Cortex of kidney (tissue), 1 donor: ENCODE measurements at places on chromosomes 4 and X.

DNA sequence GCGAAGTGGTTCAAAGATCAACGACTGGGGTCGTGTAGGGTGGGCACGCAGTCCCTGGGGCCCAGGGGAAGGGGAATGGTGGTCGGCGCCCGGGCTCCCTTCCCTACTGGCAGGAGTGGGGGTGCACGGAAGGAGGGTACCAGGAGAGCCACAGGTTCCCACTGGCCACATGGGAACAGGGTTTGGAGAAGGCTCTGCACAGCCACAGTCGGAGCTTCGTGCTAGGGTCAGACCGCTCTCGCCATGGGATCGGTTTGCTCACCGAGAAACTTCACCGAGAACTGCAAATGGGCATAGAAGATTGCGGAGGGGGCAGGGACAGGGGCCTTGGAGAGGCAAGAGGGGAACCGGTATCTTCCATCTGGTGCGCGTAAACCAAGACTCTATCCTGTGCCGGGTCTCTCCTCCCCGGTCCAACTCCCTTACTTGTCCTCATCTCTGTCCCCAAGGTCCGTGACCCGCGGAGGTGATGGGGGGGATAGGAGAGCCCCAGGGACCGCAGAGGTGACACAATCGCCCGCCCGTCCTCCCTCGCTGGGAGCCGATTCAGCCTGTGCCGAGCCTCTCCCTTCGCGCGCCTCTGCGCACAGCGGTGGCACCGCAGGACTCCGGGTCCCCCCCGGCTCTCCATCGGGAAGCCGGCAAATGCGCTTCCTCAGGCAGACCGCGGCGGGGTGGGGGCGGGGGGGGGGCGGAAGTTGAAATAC lies 1.0 kb downstream of the SCD5 start:
- DNase-seq = no peak

DNA sequence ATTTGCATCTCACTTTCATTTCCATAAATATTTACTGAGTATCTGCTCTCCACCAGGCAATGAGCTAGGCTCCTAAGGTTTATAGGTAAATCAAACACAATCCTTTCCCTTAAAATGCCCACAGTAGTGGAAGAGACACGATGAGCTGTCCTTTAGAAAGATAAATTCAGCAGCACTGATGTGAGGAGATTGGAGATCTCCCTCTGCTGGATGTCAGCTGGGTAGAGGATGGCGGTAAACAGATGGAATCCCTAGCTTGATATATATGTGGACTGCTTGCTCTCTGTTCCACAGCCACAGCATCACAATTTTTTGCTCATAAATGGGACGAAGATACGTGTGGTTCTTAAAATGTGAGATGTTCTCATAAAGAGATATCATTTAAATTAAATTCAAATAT lies 216.4 kb upstream of the RASGEF1B start:
- no peak for DNase-seq

DNA sequence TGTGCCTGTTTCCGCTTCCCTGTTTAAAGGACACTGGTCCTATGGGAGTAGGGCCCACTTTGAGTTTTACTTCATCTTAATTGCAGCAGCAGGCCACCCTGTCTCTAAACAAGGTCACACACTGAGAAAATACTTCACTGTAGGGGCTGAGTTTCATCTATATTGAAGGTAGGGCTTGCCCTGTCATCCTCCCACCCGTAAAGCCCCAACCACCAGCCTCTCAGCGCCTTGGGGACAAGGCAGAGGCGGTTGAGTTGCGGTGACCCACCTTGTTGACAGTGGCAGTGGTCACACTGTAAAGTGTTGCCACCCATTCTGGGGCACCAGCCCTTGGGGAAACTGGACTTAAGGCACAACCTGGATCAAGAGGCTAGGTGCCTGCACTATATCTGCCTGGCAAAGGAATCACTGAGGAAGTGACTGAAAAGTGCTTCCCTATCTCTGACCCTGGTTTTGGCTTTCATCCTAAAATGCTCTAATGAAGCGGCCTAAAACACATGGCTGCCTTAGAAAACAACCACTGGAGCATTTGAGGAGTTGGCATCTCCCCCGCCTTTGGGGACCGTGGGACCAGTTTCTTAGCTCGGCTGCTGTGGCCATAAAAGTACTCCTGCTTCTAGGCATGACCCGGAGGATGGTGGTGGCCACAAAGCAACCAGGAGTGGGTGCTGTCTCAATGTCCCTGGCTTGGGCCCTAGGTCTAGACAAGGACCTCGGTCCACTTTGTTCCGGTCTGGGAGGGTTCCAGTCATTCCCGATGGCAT lies 7.8 kb upstream of the WDR1 start:
- no peak for DNase-seq

DNA sequence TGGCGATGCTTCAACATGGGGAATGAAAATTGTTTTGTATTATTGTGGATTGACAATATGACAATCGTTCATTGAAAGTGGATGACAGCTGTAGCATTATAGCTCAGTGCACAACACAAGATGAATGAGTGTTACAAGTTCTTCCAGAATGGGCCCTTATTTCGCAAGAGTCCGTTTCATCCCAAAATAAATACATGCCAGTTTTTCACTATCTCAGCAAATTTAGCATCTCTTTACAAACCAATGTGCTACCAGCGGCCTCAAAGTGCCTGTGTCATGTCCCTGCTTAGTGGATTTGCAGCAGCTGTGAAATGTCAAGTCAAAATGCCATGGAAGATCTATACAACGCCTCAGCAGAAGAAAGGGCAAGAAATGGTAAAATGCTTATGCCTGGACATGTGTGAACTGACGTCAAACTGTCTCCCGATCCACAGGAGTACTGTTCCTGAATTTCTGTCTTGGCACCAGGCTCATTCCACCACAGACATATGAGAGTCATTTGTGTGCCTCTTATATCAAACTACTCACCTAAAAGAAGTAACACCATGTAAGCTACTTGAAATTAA lies 109.6 kb downstream of the MAML3 start:
- no peak for DNase-seq

DNA sequence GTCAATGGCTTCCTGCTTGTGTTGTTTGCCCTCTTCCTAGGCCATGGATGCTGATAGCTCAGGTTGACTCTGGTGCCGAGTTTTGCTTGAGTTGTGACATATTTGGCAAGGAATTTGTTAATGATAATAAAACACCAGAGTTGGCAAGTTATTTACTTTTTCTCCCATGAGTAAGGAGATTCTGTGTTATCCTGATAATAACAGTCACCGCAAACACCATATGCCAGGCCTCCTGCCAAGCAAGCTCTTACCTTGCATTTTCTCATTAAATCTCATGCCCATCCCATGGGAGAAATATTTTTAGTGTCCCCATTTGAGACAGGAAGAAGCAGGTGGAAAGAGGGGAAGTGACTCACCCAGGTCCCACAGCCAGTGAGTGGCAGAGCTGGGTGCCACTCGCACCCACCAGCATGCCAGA lies 67.4 kb upstream of the CLCN4 start:
- no peak for DNase-seq

- DNase-seq = no peak
These were observed 819.8 kb downstream of the CCSER1 start for GRCh38 chr4:90946945-90947344.

GRCh38 chrX:72023071-72023470 lies 108.6 kb downstream of the RTL5 start:
- DNase-seq = no peak

DNA sequence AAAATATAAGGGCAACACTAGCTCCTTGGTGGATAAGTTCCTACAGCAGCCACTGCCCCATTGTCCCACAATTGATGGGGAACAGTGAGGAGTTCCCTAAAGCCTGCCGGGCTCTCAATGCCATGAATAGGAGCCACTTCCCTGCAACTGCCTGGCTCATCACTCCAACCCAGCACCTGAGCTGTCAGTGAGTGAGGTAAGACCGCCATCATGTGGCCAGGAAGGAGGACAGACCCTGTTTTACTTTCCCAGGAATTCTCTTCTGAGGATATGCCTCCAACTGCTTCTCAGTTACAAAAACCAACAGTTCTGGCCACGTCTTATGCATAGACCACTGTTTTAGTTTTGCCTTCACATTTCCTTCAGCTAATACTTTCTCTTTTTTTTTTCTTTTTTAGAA lies 45.5 kb downstream of the SRPX start:
- no peak for DNase-seq

DNA sequence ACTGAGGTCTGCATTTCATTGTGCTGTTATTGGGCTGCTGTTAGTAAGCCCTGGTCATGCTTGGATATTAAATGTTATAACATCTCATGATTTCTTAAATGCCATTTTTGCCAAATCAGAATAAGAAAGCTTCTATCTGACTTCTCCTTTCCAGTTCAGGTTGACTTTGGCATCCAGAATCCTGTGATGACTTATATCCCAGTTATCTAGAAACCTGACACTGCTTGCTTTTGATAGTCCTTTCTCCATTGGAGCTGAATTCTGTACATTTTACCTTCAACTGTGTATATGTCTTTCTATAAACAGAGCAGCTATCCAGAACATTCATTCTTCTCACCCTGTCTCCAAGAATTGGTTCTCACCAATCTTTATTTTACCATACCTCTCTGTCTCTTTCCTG lies 257.7 kb upstream of the GNPDA2 start:
- no peak for DNase-seq

DNA sequence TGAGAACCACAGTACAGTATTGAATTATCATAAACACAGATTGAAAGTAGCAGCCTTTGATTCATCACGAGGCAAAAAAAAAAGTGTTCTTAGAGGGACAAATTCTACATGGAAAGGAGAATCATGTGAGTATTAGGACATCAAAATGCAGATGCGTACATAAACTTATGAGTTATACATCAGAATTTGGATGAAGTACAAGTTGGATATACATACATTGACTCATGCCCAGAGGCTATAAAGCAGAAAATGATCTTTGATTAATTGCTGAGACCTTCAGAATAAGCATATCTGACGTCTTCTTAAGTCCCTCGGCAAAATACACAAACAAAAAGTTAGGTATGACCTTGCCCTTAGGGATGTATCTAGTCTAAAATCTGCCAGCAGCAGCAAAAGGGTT lies 206.4 kb downstream of the LDB2 start:
- no peak for DNase-seq

- DNase-seq = no peak
These were observed 584.8 kb downstream of the PPARGC1A start for GRCh38 chr4:23305026-23305425.

DNA sequence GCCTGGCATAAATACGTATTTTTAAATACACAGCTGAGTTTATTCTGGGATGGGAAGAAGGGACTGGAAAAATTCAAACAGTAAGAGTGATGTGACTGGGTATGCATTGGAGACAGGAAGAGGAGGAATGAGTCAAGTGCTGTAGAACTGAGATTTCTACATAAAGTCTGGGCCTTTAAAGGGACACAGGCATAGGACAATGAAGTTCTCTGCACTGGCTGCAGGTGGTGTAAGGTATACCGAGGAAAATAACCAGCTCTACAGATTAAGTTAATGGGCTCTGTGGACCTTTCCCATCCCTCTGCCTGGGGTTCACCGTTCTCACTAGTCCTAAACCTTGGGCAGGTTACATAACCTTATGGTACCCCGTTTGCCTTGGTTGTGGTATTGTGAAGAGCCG lies 68.7 kb downstream of the DHX15 start:
- DNase-seq = no peak

GRCh38 chr4:7929118-7929951 lies 10.3 kb downstream of the AFAP1 start:
- DNase-seq = no peak
